ENCODE measurements at places on chromosomes 12 and 14. TPM values are rescaled to one million over a fixed set of nuclear protein-coding genes. Genes with fewer than 3 reads are reported as not detected.

Gene TAS2R8
- not detected for total RNA-seq

Gene SLC16A7
- 32.8 TPM for total RNA-seq

Gene ATL1
- 3.8 TPM for total RNA-seq

Gene SMCO2
- not detected for total RNA-seq

Gene NUP37
- total RNA-seq, result 22.1 TPM

Gene NOS1
- total RNA-seq, result not detected

Gene PTGER2
- 0.32 TPM for total RNA-seq

Gene PMCH
- total RNA-seq, result not detected

Data from B cell (primary cell).